NCI-H524 treated with DMSO at 0.1 percent for 48 hours (cell line): ENCODE measurements at places on chromosomes 6 and 20.

- no peak for DNase-seq
Measured at GRCh38 chr6:21431526-21431925, 162.0 kb upstream of the SOX4 start.

- no peak for DNase-seq
Measured at GRCh38 chr20:48709744-48710143, 118.1 kb downstream of the PREX1 start.

DNA sequence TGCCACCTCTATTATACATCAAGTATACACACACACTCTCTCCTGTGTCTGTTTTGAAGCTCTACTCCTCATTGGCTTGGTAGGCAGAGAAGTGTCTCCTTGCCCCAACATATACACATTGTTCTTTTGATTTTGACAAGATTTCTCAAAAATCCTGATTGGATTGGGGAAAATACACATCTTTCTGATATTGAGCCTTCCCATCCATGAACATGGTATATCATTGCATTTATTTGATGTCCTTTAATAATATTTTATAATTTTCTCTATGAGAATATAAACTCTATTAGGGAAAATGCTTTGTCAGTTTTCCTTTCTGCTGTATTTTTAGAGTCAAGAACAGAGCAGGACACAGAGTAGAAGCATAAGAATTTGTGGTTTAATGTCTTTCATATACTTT is 7.2 kb downstream of the TTLL9 start:
- DNase-seq = no peak

- DNase-seq = no peak
Measured at GRCh38 chr6:138403324-138403800, 661 bp upstream of the HEBP2 start.
